ENCODE measurements at places on chromosomes 13 and 19. TPM values are rescaled to one million over a fixed set of nuclear protein-coding genes. Genes with fewer than 3 reads are reported as not detected.

DNA sequence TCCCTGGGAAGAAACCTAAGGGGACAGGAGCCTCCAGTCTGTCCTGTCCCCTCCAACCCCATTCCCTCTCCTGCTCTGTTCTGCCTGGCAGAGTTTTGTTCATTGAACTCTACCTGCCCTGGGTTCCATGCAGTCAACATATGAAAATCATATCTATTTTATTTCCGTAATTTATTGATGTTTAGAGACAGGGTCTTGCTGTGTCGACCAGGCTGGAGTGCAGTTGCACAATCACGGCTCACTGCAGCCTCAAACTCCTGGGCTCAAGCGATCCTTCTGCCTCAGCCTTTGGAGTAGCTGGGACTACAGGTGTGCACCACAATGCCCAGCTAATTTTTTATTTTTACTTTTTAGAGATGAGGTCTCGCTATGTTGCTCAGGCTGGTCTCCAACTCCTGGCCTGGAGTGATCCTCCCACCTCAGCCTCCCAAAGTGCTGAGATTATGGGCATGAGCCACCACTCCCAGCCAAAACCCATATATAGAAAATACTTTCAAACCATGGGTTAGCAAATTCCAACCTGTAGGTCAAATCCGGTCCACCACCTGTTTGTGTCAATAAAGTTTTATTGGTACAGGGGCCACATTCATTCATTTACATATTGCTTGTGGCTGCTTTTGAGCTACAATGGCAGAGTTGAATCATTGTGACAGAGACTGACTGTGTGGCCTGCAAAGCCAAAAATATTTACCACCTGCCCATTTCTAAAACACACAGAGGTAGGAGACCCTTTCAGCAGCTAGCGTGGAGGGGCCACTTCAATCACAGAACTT is 39.3 kb downstream of the FBN3 start:
- no peaks in the 10 kb centered on the region for H3K36me3 ChIP-seq
- no peak overlapping the region for H3K4me3 ChIP-seq
- no peak for DNase-seq
- no peak overlapping the region for H3K27ac ChIP-seq
- no peaks in the 10 kb centered on the region for H3K27me3 ChIP-seq
- H3K4me1 ChIP-seq, result no peaks in the 10 kb centered on the region

DNA sequence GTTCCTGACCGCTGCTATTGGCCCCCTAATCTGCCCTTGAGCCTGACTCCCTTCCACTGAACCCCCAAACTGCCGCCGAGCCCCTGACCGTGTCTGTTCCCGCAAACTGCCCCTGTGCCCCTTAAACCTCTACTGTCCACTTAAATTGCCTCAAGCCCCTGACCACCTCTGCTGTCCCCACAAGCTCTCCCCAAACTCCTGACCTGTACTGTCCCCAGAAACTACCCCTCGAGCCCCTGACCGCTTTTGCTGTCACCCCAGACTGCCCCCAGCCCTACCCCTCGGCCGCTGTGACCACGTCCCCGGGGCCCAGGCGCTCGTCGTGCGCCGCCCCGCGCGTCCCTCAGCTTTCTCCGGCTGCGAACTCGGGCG is 382 bp downstream of the ZNF77 start:
- peak overlapping the region; percentile 86 for H3K4me3 ChIP-seq
- peaks cover 5% of the 10 kb centered on the region for H3K4me1 ChIP-seq
- DNase-seq, result no peak
- H3K27me3 ChIP-seq, result no peaks in the 10 kb centered on the region
- H3K36me3 ChIP-seq, result peaks cover under 1% of the 10 kb centered on the region

DNA sequence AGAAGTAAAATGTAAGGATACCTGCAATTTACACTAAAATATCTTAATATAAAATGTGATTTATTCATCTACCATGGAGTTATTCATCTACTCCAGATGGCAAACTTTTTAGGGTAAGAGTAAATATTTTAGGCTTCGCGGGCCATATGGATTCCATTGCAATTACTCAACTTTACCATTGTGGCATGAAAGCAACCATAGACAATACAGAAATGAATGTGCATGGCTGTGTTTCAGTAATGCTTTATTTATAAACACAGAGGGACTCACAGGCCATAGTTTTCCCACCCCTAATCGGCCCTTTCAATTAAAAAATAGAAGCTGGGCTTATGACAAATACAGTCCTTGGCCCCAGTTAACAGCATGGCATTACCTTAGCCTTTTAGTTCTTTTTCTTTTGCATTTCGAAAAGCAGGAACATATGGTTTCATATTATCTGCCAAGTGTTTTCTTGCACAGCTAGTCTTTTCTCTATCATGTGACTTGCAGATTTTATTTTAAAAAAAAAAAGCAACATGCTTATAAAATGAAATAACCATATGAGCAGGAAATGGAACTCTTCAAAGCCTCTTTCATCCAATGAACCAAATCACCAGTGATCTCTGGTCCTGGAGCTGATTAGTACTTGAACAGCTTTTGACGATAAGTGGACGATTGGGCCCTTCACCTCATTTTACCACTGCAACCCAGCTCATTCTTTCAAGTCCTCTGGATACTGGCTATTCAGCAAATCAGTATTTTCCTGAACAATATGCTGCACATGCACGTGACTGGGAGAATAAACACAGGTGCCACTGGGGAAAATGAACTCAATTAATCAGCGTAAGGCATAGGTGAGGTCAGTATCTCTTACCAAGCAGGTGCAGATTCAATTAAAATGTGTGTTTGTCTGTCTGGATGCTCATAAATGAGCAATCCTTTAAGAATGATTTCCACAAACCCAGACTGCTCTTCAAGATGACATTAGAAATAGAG is 63.9 kb downstream of the LHFPL6 start:
- H3K4me1 ChIP-seq, result no peaks in the 10 kb centered on the region
- H3K27me3 ChIP-seq, result no peaks in the 10 kb centered on the region
- no peak for DNase-seq
- H3K36me3 ChIP-seq, result no peaks in the 10 kb centered on the region
- H3K4me3 ChIP-seq, result no peak overlapping the region
- H3K27ac ChIP-seq, result no peak overlapping the region

The C1QTNF9B gene
- not detected for total RNA-seq

The ODAD3 gene
- total RNA-seq, result not detected

The ATP11A gene
- total RNA-seq, result 111 TPM

The LHB gene
- not detected for total RNA-seq

The C19orf38 gene
- total RNA-seq, result 50.5 TPM

Data from naive thymus-derived CD4-positive, alpha-beta T cell (primary cell).